Stimulated activated CD8-positive, alpha-beta memory T cell treated with anti-CD3 and anti-CD28 coated beads, Interleukin-4, amount 100 ng/mL, for 1 hour (primary cell): ENCODE measurements at places on chromosomes 5 and 9.
A peak's percentile ranks its signal among the peaks of the same experiment; 100 is the strongest.

DNA sequence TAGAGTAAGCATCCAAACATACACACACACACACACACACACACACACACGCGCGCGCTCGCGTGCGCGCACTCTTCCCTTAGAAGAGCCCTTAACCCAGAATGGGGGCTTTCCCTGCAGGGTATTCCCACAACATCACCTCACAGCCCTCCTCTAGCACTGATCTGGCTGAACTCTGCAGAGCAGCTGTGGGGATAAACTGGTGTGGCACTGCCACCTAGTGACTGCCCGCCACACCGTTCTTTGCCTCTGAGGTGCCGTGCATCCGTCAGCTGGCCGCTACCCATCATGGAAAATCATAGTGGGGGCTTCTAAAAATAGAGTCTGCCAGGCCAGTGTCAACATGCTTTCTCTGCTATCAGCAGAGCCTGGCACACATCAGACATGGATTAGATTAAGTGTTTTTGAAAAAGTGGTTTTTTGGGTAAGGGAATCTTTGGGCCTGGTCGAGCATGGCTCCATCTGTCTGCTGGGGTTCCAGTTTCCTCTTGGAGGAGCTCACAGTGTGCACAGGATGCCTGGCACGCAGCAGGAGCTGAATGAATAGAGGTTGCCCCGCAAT lies 88.1 kb downstream of the KCNN2 start:
- DNase-seq, result no peak

- no peak for DNase-seq
These were observed 5.6 kb upstream of the ANKRD18A start for GRCh38 chr9:38626006-38626405.

DNA sequence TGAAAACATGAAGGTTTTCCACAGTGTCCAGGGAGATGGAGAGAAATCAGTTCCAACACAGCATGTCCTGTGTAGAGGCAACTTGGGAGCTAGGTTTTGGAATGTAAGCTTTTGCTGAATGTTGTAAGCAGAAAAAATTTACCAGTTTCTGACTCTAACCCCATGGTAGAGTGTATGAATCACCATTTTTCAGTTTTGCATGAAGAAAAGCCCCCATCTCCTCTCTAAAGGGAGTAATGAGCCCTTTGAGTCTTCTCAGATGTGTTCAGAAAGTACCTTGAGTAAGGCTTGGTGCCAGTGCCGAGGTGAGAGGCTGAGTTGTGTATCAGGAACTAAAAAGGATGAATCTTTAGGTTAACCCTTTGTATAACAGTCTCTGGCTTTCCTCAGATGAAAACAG lies 96.2 kb downstream of the ADRB2 start:
- DNase-seq, result no peak

DNA sequence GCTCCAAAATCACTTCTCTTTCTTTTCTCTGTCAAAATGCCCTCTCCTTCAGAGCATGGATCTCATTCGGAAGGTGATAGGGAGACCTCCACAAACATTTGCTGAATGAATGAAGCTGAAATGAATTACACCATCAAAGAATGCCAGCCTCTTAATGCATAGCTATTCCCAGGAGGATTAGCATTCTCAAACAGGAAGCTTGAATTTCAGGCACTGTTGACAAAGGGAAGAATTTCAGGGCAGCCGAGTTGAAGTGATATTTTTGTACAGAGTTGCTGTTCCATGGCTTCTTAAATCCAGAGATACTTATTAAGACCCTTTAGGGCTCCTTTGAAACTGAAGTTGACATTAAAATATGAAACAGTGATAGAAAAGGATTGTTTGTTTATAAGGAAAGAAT lies 18.8 kb downstream of the HBEGF start:
- no peak for DNase-seq

- DNase-seq, result no peak
These were observed 320.0 kb downstream of the FBXL17 start for GRCh38 chr5:108061941-108062340.

DNA sequence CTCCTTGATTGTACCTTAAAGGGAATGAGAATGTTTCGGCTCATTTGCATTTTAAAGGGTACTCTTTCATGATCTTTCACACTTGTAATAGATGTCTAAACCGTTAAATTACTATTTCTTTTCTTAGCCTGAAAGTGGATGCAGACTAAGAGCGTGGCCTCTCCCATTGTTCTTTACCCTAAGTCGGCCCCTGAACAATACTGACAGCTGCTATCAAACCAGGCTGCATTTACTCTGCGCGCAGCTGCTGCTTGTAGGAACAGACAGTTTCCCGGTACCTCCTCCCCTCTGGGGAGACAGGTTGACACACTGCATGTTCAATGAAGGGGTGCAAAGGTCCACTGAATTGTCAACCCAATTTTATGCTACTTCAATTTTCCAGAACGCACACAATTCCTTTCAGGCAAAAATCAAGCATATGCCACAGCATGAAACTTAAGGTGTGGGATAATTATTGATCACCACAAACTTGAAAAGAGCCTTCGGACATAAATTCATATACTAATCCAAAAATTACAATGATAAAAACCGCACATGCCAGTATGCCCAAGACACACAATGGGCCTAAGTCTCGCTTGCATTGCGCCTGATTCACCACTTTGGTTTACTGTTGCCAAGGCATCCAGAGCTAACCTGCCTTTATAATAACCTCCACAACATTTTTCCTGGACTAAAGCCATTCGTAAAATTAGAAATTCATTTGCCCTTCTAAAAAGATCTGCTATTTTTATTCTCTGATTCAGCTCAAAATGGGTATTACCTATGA lies 39.7 kb downstream of the TLE1 start:
- DNase-seq, result no peak

GRCh38 chr5:175746851-175747250 lies 89.0 kb downstream of the HRH2 start:
- no peak for DNase-seq

- no peak for DNase-seq
These were observed 762 bp downstream of the CACNA1B start for GRCh38 chr9:137878146-137878941.

- peak; percentile 63 for DNase-seq
These were observed 2.4 kb upstream of the VAV2 start for GRCh38 chr9:133994353-133995011.

- DNase-seq, result no peak
These were observed 51.5 kb upstream of the ARL15 start for GRCh38 chr5:54361691-54362411.

DNA sequence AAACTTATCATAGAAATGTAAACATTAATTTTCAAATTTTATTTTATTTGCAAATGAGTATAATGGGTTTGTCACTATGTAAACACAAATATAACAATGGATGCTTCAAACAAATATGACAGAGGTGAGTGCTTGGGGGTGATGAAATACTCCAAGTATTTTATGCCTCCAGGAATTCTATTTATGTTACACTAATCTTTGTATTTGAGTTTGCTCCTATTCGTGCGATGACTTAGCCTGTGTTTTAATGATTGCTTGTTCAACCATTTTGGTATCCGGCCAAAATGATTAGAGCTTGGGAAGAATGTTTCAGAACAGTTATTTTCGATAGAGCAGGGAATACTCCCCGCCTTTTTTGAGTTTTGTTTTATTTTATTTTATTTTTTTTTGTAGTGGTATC lies 5.0 kb downstream of the DMRT2 start:
- DNase-seq, result no peak

DNA sequence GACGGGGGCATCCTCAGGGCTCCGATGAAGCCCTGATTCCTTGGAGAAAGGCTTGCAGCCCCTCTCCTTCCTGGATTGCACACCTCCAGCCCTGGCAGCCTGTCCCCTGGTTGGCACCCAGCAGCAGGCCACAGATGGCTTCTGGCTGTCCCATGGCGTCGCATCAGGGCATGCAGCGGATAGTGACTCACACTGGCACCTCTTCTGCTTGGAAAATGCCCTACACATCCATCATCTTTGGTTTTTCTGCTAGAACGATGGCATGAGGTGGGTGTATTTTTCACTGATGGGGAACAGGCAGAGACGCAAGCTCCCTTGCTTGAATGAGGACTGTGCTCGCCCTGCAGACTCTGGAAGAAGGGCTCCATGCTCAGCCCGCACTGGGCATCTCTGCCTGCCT lies 23.2 kb upstream of the IER5L start:
- DNase-seq, result no peak

DNA sequence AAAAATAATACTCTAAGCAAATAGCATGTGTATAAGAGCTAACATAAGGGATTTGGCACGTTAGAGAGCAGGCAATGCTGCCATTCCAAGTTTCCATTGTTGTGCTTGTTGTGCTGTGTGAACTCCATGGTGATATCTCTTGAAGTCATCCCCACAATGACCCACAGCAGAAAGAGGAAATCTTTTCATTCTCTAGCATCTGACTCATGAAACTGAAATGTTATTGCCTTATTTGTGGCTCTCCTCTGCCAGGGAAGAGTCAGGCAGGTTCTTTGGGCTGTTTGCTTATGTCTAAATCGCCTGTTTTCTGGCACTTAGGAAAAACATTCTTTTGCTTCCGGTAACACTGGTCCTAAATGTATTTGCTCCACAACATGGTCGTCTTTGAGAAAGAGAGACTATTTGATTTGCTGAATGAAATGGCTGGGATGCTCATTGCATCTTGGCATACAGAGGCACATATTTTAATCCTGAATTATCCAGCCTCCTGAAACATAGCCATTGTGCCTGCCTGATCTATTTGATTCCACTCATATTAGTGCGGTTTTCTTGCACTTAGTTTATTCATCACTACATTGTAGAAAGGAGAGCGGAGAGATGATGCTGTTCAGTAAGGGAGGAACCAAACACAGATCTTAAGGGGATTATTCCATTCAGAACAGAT lies 188.8 kb downstream of the CSNK1G3 start:
- DNase-seq, result no peak

GRCh38 chr9:134796882-134797281 lies 83.7 kb upstream of the FCN2 start:
- no peak for DNase-seq

- no peak for DNase-seq
These were observed 31.7 kb downstream of the ZDHHC21 start for GRCh38 chr9:14661421-14662059.

DNA sequence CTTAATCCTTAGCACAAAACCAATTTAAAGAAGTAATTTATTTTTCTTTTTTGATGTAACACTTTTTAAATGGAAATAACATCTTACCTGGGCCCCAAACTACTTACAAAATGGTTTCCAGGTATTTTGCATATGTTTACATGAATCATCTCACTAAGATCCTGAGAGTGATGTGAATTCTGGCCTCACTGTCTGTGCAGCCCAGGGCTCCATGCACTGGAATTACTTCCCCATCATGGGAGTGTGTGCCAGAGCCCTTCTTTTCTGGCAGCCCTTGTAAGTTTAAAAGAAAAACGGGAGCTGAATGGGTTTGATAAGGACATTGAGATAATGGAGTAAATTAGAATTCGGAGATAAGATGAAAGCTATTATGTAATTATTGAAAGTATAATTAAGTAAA lies 12.2 kb upstream of the F2R start:
- no peak for DNase-seq

GRCh38 chr5:66818935-66819328 lies 222.7 kb downstream of the MAST4 start:
- DNase-seq, result no peak

DNA sequence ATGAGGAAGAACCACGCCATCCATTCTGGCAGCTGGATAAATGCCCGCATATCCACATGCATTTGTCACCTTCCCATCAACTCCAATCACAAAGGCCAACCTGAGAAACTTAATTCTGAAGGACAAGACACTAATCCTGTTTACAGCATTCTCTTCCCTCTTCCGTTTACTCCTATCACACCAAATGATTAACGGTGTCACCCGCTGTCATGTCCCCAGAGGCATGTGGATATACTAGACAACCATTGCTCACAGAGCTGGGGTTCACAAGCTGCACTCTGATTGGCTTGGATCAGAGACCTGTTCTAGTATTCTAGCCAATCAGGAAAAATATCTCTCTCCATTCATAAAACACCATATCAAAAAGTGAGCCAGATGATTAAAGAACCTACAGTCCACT lies 3.6 kb downstream of the MACROH2A1 start:
- no peak for DNase-seq

- no peak for DNase-seq
These were observed 25.6 kb downstream of the SLC12A2 start for GRCh38 chr5:128109138-128109537.

DNA sequence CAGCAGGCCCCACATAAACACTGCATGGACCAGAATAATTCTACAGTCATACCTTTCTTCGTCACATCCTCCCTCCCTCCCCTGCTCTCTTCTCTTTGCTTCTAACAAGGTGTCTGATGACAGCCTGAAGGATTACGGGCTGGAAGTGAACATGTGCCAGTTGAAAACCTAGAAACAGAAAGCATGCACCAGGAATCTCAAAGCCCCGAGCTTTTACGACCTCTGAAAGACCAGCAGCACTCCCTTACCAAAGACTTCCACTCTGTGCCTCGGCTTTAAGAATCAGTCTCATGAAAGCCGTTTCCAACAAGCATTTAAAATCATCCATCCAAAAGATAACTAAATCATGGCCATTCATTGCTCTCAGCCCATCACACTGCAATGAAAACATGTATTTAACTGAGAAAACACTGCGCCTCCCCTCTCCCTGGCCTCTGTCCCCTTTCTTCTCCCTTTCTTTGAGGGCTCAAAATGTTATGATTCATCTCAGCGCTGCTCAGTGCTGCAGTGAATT lies 21.3 kb downstream of the MSX2 start:
- no peak for DNase-seq

DNA sequence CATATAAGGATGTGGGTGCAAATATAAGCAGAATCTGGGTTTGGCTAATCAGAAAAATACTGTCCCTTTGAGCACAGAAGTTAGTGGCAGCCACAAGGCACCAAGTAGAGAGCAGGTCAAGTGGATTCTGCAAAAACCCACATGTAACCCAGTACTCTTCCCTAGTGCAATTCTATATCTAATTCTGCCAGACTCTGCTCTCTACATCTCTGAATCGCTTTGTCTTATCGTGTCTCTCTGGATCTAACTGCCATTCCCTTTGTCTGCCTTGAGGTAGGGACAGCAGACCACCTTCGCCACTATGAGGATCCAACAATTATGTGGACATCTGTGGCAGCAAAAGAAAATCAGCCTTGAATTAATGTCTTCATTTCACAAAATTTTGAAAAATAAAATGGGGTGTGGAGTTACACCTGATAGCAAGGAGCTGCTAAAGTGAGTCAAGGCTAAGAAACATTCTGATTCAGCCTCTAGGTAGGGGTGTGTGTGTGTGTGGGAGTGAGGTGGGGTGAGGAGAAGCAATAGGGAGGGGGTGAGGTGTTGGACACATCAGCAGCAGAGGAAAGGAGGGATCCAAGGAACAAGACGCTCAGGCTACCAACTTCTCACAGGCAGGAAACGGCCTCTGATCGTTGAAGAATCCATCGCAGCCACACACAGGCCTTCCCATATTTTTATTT lies 33.7 kb upstream of the ZNF366 start:
- no peak for DNase-seq
